ENCODE measurements at places on chromosomes 3 and 15. TPM values are rescaled to one million over a fixed set of nuclear protein-coding genes. Genes with fewer than 3 reads are reported as not detected.

GRCh38 chr3:141853081-141853601 is 23.3 kb upstream of the ATP1B3 start:
- no peaks in the 10 kb centered on the region for H3K27me3 ChIP-seq
- H3K27ac ChIP-seq = no peak overlapping the region
- H3K36me3 ChIP-seq = no peaks in the 10 kb centered on the region
- H3K4me3 ChIP-seq = no peak overlapping the region
- DNase-seq = no peak
- H3K4me1 ChIP-seq = peaks cover 21% of the 10 kb centered on the region

Gene CLDN18
- total RNA-seq = 0.11 TPM

- H3K4me1 ChIP-seq = peaks cover 24% of the 10 kb centered on the region
- H3K27me3 ChIP-seq = no peaks in the 10 kb centered on the region
- H3K4me3 ChIP-seq = no peak overlapping the region
- H3K27ac ChIP-seq = no peak overlapping the region
- no peaks in the 10 kb centered on the region for H3K36me3 ChIP-seq
Observed at GRCh38 chr15:90860942-90861675, 7.3 kb upstream of the FURIN start.

- no peaks in the 10 kb centered on the region for H3K36me3 ChIP-seq
- no peaks in the 10 kb centered on the region for H3K4me1 ChIP-seq
- no peak overlapping the region for H3K4me3 ChIP-seq
- H3K27ac ChIP-seq = no peak overlapping the region
- DNase-seq = no peak
Observed at GRCh38 chr3:64625381-64625780, 62.4 kb downstream of the ADAMTS9 start.

DNA sequence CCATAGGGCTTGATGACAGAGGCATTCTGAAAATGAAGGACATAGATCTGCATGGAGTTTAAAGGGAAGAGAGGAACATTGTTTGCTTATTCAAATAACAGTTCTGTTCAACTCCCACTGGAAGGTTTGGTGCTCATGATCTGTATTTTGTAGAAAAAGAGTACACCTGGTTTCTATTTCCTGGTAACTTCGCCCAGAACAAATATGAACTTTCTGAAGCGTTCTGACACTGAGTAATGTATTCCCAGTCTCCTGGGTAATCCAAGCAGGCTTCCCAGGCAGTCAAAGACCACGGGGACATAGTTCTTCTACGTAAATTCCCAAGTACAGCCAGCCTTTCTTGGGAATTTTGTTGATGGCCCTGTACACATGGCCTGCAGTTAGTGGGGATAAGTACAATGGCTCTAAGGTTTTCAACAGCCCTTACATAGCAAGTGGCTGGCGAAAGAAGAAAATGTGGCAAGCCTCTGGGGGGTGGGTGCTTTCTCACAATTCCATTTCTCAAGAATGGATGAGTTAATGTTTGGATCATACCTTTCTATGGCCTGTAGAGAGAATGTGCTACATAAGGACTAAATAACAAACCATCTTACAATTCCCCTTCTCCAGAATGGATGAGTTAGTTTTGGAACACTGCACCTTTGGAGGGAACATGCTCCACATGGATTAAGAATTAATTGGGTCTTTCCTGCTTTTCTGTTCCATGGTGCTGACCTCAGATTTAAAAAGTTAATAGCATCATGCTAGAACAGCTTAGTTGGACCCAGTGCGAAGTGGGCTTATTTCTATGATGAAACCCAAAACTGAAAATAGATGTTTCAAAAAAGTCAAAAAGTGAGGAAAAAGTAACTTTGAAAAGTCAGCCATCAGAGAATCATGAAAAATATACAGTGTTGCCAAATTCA is 52.7 kb downstream of the COL6A6 start:
- H3K4me3 ChIP-seq = no peak overlapping the region
- H3K27me3 ChIP-seq = peaks cover 15% of the 10 kb centered on the region
- no peaks in the 10 kb centered on the region for H3K36me3 ChIP-seq
- no peak overlapping the region for H3K27ac ChIP-seq
- no peaks in the 10 kb centered on the region for H3K4me1 ChIP-seq

Gene EPHB1
- total RNA-seq = not detected

GRCh38 chr3:58562498-58562897 is 14.7 kb downstream of the FAM107A start:
- H3K27ac ChIP-seq = no peak overlapping the region
- H3K36me3 ChIP-seq = no peaks in the 10 kb centered on the region
- no peak overlapping the region for H3K4me3 ChIP-seq
- no peaks in the 10 kb centered on the region for H3K4me1 ChIP-seq
- no peaks in the 10 kb centered on the region for H3K27me3 ChIP-seq

Gene PLXNB1
- 11.4 TPM for total RNA-seq

Data from K562 (cell line).